ENCODE measurements at places on chromosomes 5 and 9.
A peak's percentile ranks its signal among the peaks of the same experiment; 100 is the strongest.

DNA sequence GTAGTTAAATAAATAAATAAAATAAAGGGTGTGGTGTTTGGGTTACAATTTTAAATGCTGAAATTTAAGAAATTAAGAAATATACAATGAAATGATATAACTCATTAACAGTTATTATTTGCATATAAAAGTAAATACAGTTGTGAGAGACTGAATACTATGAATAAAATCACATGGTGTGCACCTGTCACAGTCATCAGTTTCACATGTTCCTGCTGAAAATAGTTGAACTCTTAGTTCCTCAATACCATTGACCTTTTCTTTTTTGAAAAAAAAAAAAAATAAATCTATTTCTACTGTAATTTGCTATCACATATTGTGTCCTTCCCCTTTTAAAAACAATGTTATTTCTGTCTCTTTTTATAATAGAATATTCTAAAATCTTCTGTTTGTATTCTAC lies 130.9 kb upstream of the CHD1 start:
- DNase-seq, result no peak

GRCh38 chr9:124449381-124450151 lies 685 bp upstream of the ADGRD2 start:
- no peak for DNase-seq

- DNase-seq, result no peak
Observed at GRCh38 chr5:156981481-156981880, 18.5 kb upstream of the TIMD4 start.

DNA sequence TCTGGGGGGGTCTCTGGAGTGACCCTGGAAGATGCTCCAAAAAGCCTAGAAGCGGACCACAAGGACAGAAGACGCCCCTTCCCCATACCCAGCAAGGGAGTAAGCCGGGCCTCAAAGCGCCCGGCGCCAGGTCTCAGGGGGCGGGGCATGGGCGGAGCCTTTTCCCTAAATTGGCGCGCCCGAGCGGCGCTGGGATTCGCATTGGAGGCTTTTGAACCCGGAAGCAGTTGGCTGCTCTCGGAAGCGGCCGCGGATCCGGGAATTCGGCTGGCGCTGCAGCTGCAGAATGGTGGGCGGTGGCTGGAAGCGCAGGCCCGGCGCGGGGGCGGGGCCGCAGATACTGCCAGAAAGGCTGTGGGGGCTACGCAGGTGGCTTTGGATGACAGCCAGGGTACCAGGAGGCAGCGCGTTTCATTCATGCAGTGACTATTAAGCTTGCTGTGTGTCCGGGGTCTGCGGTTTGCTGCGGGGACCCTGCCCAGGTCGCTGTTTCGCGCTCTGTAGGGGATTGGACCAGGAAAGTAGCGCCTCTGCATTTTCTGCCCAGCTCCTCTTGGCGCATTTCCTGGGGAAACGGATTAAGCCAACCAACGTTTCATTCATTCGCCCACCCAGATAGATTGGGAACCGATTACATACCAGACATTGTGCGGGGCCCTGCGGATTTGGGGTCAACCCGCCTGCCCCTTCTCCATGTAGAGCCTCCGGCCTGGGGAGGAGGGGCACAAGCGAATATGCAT lies 83.0 kb upstream of the FREM1 start:
- DNase-seq, result no peak

GRCh38 chr9:93256878-93257807 lies 73.2 kb downstream of the WNK2 start:
- DNase-seq, result no peak

GRCh38 chr5:141691867-141692532 lies 10.0 kb upstream of the ARAP3 start:
- peak; percentile 72 for DNase-seq

DNA sequence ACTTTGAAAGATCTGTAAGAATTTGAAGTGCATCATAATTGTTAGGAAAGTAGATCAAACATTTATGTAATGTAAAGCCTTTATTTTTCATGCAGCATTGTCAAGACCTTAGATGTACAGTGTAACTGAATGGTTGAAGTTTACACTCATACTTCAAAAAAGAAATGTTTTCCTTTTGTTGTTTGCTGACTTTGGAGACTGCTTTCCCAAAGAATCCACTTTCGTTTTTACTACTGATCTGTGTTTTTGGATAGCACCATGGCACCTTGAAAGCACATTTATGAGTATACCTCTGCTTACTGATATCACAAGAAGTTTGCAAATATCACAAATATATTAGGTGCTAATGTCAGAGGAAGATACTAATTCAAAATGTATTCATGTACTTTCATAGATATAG lies 50.0 kb downstream of the PIP5K1B start:
- no peak for DNase-seq

- DNase-seq, result no peak
Observed at GRCh38 chr5:61159070-61159469, 3.2 kb downstream of the SMIM15 start.

DNA sequence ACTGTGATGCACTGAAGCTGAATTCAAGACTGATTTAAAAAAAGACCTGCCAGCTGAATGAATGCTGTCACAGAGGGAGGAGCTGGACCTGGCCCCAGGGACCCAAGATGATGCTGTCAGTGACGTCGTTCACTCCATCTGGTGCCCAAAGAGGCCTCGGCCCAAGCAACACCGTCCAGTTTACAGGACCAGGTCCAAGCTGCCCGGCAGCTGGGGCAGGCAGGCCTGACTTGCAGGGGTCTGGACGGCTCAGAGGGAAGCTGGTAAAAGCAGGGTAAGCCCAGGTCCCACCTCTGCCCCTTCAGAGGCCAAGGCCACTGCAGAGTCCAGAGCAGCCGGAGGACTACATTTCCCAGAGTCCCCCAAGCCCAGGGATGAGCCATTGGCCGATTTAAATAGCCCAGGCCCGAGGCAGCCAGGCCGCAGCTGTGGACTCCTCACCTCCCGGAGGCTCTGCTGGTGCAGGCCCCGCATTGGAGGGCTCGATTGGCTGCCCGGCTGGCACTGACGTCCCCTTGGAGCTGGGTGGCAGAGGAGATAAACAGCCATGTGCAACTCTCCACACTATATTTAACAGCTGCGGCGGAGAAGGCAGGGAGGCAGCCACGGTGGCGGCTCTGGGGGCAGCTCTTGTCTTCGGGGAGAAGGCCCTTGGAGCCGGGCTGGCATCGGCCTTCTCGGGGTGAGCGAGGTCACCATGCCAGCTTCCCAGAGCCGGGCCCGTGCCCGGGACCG lies at the start of gene PLPP7:
TSS of gene PLPP7 (plus strand) at position 423 of the 735 bp plus-strand sequence. CDS start at position 698, 275 bp downstream.
- DNase-seq, result no peak

- DNase-seq, result no peak
Observed at GRCh38 chr9:87725900-87726709, at the start of gene CTSL. Gene CTSL, plus strand, starts transcription at chr9:87726119. Its CDS starts 1,485 bp downstream, at chr9:87727604.

DNA sequence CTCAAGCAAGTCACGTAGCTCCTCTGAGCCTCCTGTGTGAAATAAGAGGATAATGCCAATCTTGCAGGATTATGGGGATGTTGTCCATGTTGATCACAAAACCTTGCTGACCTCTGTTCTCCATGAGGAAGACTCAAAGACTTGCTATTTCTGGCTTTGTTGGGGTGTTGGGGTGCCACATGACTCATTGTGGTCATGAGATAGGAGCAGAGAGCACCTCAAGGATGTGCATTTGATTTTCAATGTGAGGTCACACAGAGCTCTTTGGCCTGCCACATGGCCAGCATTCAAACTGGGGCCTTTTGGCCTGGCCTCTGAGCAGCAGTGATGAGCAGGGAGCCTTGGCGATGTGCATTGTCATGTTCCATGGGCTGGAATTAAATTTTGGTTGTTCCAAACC lies 380.3 kb downstream of the GADD45G start:
- no peak for DNase-seq

DNA sequence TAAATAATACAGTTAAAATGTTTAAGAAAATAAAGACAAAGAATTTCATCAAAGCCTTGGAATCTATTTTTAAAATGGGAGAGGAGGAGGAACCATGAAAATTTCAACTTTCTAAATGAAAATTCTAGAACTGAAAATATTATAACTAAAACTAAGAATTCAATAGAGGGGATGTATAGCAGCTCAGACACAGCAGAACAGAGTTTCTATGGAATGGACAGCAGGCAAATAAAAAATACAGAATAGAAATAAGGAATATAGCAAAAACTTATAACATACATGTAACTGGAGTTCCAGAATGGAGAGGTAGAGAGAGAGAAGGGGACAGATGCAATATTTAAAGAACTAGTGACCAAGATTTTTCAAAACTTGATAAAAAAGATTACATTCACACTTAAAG lies 1.4 kb upstream of the RANBP17 start:
- DNase-seq, result no peak

DNA sequence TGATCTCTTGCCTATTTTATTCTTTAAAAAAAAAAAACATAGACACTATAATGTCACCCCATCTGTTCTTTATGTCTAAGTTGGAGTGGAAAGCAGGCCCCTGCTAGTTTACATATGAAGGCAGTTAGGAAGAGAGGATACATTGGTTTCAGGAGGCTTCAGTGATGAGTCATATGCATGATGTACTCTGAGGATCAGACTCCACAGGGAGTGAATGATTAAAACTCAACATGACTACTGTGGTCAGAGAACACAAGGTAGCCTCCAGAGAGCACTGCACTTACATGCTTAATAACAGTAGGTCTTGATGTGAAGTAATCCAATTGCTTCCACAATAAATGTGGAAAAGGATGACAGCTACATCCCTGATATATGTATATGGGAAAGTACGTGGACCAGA lies 22.7 kb upstream of the FSTL4 start:
- no peak for DNase-seq

GRCh38 chr9:131875828-131876485 lies 136.1 kb upstream of the RAPGEF1 start:
- no peak for DNase-seq

All from stimulated activated CD8-positive, alpha-beta memory T cell treated with anti-CD3 and anti-CD28 coated beads, Interleukin-4, amount 100 ng/mL, for 1 hour (primary cell).